BJ (cell line): ENCODE measurements at places on chromosomes 16 and 17. TPM values are rescaled to one million over a fixed set of nuclear protein-coding genes. Genes with fewer than 3 reads are reported as not detected.
A peak's percentile ranks its signal among the peaks of the same experiment; 100 is the strongest.

DNA sequence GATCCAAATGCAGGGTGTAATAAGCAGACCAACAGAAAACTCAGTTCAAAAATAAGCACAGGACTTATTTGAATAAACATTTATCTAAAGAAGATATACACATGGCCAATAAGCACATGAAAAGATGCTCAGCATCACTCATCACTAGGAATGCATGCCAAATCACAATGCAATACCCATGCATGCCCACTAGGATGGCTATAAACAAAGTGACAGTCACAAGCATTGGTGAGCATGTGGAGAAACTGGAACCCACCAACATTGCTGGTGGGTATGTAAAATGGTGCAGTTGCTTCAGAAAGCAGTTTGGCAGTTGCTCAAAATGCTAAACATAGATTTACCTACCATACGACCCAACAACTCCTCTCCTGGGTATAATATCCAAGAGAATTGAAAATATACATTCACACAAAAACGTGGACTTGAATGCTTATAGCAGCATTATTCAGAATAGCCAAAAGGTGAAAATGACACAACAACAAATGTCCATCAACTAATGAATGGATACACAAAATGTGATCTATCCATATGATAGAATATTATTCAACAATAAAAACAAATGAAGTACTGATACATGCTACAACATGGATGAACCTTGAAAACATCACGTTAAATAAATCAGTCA, 20.1 kb downstream of the UBE2O start:
- no peak for DNase-seq

DNA sequence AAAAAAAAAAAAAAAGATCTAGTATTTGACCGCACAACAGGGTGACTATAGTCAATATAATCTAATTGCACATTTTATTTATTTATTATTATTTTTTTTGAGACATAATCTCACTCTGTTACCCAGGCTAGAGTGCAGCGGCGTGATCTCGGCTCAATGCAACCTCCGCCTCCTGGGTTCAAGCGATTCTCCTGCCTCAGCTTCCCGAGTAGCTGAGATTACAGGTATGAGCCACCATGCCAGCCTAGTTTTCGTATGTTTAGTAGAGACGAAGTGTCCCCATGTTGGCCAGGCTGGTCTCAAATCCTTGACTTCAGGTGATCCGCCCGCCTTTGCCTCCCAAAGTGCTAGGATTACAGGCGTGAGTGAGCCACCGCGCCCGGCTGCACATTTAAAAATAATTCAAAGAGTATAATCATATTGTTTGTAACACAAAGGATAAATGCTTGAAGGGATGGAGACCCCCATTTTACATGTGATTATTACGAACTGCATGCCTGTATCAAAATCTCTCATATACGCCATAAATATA, 794 bp downstream of the ANKS3 start:
- no peak for DNase-seq

GRCh38 chr17:2067608-2068024, 12.7 kb downstream of the HIC1 start:
- no peak for DNase-seq

DNA sequence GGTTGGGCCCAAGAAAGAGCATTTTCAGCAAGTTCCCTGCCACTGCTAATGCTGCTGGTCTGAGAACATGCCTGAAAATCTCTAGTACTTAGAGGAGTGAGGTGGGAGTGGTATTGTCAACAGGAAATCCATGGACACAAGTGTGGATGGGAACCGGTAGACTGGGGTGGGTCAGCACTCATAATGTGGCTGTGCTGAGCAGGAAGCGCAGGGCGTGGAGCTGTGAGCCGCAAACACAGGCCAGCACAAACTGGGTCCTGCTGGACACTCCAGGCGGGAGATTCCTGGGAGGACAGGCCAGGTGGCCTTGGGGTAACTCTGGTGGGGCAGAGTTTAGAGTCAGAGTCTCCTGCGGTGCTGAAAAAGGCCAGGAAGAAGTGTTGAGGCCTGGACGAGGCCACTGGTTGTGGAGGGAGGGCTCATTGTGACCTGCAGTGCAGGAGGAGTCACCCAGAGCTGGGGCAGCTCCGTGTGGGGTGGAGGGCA, 62.6 kb downstream of the BANP start:
- no peak for DNase-seq

GRCh38 chr17:4229627-4230541, 33.9 kb downstream of the ANKFY1 start:
- peak; percentile 99 for DNase-seq

GRCh38 chr17:42577532-42578281, at the start of gene PSMC3IP:
PSMC3IP (minus strand) TSS chr17:42577729; CDS start chr17:42577686, 43 bp downstream.
- peak; percentile 79 for DNase-seq

DNA sequence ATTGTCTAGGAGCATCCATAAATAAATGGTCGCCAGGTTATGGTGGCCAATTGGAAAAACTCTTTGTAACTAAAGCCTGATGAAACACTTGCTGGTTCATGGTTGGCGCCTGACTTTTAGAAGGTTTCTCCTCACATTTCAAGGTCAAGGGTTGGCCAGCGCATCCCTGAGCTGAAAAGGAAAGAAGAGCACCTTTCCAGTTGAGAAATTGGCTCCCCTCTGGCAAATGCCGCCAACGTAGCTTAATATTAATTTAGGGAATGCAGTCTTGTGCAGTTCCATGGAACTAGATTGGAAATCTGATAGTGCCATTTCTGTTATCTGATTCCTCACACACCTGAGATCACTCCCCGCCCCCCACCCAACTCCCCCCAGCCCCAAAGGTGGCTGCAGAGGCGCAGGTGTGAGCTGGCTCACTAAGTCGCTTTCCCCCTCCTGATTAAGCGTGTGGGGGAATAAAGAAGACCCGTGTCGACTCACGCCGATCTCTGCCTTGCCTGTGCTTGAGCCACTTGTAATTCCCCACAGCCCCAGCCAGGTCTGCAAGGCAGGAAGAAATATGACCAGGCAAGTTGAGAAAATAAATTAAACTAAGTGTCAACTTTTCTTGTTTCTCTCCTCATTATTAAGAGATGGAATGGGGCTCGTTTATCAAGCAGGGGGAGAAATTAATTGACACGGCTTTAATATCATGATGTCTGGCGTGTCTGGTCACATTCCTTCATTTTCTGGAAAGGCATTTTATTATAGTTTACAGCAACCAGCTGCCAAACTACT, 157.7 kb downstream of the CCDC182 start:
- no peak for DNase-seq

GRCh38 chr17:57108671-57109392, 23.8 kb downstream of the AKAP1 start:
- no peak for DNase-seq

DNA sequence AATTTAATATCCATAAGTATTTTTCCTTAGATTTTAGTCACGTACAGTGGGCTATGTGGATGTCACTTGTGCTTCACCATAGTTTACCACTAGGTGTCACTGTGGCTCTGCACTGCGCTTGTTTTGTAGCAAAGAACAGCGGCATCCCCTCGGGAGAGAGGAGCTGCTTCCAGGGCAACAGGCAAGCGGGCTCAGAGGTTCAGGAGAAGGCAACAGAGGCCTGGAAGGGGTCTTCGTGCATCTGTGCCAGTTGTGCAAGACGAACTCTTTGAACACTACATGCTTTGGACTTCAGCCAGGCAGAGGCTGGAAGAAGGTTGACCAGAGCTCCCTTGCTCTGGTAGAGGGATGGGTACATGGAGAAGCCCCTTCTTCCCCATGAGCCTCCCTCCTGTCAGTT, 20.6 kb downstream of the CYB561 start:
- peak; percentile 16 for DNase-seq

Gene HOXB4
- polyA plus RNA-seq = not detected in 2 replicates

Gene STAT5A
- polyA plus RNA-seq = 6.2 and 17.2 TPM in 2 replicates

Gene KRTAP2-3
- polyA plus RNA-seq = 1.3 and 1.4 TPM in 2 replicates
